ENCODE measurements at places on chromosomes 12 and 14.

GRCh38 chr14:36507847-36508417 is 12.1 kb downstream of the NKX2-1 start:
- no peak for DNase-seq

GRCh38 chr12:56247923-56248322 is 10.3 kb downstream of the ANKRD52 start:
- DNase-seq, result no peak

DNA sequence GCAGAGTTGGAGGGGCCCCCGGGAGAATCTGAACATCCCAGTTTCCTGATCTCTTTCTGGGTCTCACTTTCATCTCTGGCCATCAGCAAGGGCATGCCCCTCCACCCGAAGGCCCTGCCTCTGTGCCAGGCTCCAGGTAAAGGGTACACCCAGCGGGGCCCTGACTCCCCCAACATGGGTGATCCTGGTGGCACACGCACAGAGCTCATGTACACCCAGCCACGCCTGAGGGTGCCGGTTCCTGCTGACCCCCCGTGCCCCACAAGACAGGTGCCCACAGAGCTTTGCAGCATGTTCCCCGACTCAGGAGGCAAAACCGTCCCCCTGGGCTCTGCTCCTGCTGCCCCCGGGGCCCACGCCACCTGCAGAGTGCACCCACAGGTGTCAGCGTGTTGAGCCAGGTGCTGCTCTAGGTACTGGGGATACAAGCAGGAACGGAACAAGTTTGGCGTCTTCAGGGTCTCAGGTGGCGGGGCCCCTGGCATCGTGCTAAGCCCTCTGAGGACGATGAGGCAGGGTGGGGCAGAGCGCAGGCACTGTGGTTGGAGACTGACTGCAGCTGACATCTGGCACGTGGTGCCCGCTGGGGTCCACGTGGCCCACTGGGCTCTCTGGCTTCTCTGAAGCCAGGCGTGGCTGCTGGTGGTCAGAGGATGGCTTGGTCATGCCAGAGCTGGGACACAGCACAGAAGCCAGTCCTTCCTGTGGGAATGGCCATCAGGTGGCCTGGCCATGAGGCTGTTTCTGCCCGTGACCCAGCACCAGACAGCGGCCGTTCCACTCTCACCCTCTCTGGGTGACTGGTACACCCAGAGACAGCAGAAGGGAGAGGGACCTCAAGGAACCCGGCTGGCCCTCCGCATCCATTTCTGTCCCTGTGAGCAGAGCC is 13.8 kb downstream of the BAG5 start:
- no peak for DNase-seq

DNA sequence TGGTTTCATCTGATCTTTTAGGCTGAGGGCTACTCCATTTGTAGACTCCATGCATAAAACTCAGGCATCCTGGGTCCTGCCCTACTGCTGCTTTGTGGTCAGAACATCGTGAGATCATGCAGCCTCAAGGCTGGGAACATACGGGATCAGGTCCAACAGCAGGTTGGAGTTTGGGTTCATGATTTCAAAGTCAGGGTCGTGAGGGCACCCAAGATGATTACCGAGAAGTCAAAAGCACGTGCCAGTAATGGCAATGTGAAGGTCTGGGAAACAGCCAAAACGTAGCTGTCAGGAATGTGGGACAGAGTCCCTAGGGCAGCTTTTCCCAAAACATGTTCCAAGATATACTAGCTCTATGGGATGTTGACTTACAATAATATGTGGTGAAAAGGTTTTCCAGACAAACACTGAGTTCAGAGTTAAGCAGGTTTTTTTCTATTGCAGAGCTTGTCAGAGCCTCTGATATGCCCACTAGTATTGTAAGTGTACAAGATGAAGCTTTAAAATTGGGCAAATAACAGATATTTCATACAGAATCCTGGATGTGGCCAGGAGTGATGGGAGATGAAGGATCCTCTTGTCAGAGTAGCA is 130.3 kb upstream of the DNM1L start:
- DNase-seq, result peak; percentile 58

DNA sequence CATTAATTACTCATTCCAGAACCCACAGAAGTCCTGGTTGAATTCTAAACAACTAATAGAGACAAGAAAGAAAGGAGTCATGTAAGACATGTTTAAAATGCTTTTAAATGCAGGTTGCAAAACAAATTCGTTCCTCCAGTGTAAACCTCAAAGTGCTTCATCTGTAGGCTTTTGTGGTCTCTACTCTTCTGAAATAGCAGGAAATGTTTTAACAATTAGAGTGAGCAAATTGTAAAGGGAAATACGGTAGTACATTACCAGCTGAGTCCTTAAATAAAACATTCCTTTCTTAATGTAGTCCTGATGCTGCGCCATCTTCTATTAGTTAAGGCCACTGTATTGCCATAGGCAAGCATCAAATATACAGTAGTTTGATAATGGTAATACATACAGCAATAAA is 1934.2 kb upstream of the SEL1L start:
- DNase-seq, result peak; percentile 60

DNA sequence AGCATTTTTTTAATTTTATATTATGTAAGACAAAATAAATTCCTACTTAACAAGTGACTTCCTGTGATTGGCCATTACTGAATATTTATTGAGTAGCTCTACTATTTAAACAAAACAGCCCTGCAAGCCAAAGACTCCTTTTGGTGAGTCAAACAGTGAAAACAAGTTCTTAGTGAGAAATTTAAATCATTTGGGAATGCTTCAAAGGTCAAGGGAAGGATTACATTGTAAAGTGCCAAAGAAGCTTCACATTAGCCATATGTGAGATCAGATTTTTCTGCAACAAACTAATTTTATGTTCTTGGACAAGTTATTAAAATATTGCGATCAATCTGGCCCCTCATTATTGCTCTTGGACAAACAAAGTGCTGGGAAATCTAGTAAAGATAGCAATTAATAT is 795.4 kb upstream of the MGAT4C start:
- DNase-seq, result peak; percentile 2

DNA sequence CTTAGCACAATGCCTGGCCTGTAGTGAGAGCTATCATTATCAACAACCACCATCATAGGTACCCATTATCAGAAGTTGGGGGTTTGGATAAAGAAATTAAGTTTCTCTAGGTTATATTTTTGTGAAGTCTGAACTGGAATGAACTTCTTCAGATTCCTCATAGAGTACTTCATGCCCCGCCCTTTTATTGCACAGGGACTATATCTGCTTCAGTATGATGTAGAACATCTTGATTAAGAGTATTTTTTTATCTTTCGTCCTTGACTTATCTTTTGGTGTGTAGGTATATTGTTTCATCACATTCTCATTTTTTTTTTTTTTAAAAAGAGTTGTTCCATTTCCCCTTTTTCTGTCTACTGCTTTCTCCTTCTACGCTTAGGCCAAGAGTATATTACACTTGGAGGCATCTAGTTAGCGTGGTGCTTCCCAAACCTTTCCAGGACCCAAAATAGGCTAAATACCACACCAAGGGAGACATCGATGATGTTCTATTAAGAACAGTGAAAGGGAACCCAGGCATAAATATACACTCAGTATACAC is 467.5 kb downstream of the ZFP36L1 start:
- no peak for DNase-seq

DNA sequence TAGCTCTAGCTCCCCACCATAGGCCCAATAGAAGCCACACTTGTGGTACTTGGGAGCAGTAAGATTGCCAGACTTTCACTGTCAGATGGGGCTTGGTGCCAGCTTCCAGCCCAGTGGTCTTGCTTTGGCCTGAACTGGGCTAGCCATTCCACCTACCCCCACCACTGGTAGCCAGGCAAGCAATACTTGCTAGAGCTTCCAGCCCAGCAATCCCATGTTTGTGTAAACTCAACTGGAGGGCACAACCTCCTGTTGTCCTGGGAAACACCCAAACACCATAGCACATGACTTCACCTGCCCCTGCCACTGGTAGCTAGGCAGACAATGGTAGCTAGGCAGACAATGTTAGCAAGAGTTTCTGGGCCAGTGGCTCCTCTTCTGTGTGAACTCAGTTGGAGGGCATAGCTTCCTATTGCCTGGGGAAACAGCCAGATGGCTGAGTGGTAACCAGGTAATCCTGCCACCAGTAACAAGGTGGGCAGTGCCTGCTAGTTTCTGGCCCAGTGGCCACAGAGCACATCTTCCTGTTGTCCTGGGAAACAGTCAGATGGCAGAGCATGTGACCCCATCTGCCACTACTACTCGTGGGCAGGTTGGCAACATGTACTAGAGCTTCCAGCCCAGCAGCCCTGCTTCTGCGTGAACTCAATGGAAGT is 5.6 kb upstream of the OR6C76 start:
- no peak for DNase-seq
